ENCODE measurements at places on chromosomes 13 and 19.
A peak's percentile ranks its signal among the peaks of the same experiment; 100 is the strongest.

DNA sequence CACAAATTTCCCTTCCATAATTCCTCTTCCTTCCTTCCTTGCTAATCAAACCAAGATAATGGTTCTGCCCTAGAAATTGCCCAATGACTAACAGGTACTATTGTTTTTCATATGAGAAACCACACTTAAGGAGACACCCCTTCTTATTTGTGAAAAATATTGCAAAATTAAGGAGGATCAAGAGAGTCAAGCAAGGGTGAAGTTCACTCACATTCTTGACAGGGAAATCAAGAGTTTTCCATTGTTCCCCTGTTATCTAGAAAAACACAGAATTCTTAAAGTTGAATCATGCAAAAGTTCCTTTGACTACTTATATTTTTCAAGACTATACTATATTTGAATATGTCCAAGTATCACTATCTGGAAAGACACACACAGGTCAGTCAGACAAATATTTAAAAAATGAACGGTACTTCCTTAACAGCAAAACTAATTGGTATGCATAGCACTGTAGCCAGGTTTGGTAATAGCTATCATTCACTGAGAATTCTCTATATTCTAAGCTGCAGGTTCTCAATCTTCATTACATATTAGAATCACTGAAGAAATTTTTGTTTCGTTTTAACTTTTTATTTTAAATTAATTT lies 897.2 kb downstream of the DIAPH3 start:
- DNase-seq, result no peak

DNA sequence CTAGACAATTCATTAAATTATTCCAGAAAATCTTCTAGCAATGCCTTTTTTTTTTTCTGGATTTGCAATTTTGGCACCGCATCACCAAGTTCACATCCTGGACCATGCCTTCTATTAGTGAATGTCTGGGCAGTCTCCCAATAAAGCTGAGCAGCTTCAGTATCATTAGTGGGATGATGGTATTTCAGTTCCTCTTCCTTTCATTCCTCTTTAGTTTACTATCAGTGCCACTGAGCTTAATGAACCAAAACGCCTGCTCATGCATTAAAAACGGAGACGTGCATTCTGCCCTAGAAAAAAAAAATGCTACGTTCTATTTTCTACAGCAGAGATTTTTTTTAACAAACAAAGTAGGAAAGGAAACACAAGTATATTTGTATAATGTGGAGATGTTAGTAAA lies 343.0 kb downstream of the PCDH9 start:
- DNase-seq, result no peak

DNA sequence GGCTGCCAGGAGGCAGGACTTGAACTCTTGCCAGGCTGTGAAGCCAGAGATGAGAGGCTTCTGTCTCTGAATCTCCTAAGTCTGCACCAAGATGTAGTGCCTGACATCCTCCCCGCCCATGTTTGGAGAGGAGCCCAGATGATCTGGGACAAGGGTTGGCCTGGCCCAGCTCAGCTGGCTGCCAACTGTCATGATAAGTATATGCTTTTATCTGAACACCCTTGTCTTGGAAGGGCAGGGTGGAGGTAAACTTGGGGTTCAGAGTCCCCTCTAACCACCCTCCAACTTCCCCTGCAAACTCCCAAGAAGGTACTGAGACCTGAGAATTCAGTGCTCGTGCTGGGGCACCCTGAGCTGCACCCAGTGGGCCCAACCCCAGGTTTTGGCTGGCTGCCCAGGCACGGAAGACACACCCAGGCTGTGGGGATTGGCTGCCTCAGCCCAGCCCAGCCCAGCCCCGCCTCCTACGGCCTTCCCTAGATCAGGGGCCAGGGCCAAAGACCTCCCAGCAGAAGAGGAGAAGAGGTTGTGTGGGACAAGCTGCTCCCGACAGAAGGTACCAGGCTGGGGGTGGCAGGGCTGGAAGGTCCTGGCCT lies at the start of gene CYP4F12:
TSS of gene CYP4F12 (plus strand) at position 508 of the 596 bp plus-strand sequence. CDS start 443 bp downstream, outside the sequence.
- peak; percentile 13 for DNase-seq

DNA sequence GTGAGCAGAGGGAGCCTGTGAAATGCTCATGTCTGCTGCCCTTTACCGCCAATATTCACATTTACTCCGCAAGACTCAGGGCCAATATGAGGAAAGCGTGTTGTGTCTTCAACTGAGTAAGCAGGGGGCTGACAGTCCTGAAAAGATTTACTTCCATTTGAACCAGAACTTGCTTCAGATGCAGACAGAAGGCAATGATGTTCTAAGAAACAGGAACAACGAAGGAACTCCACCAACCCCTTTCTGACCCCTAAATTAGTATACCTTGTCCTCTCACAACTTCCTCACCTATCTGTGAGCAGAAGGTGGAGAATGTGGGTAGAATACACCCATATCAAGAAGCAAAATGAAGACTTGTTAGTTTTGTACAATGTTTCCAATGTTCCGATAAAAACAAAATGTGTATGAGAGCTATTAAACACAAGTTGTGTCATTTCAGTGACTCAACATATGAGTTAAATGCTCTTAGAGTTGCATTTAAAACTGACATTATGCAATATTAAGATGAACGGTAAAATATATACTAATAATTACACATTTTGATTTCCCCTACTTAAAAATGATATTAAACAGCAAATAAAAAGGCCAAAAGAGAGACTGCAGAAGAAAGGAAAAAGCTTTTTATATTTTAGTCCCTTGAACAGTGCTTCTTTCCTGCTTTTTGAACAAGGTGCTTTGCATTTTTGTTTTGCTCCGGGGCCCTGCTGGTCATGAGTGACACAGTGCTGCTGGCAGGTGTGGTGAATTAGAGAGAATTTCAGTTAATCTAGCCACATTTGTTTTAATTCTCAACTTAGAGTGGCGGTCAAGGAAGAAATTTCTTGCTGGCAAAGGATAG lies 16.0 kb downstream of the TMEM272 start:
- no peak for DNase-seq

DNA sequence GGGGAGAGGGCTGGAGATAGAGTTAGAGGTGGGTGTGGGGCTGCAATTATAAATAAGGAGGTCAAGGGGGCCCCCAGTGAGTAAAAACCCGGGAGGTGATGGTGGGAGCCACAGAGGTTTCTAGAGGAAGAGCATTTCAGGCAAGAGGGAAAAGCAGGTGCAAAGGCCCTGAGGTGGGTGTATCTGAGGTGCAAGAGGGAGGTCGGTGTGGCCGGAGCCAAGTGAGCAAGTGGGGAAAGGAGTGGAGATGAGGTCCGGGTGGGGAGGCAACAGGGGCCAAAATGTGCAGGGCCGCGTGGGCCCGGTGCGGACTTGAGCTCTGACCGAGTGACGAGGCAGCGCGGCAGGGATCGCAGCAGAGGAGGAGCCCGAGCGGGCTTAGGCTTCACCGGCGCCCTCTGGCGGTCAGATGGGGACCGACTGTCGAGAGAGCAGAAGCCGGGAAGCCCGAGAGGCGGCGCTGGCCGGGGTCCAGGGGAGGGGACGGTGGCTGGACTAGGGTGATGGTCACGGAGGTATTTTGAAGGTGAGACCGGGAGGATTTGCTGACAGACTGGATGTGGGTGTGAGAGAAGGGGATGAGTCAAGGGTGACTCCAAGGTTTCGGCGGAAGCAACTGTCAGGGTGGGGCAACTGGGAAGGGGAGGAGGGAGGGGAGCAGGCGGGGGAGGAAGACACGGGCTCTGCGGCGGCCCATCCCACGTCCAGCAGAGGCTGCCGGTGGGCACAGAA lies 17.7 kb upstream of the SPACA4 start:
- peak; percentile 88 for DNase-seq

DNA sequence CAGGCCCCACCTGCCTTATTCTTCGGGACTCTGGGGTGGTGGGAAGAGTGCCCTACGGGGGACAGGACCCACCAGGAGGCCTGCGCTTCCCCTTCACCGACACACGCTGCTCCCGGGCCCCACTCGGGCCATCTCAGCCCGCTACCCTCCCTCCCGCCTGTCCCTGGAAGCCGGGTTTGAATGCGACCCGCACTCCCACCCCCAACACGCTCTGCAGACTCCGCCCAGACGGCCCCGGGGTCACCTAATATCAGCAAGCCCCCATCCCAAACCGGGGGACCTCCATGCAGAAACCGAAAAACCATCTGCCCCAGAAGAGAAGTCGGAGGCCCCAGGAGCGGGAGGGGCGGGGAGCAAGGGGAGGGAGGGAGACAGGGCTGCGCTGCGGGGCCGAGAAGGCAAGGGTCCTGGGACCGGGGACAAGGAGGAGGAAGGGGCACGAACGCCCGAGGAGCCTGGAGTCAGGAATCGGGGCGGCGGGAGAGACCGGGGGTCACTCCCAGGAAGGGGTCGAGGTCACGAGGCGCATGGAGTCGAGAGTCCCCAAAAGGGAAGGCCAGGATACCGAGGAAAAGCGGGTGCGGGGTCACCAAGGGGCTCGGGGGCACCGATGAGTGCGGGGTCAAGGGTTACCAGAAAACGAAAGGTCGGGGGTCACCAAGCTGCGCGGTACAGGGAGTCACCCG lies 766 bp downstream of the SBNO2 start:
- DNase-seq, result no peak

GRCh38 chr13:91123456-91124127 lies 223.9 kb upstream of the MIR17HG start:
- DNase-seq, result no peak

- DNase-seq, result no peak
Measured at GRCh38 chr13:59743195-59743594, 420.5 kb downstream of the DIAPH3 start.

DNA sequence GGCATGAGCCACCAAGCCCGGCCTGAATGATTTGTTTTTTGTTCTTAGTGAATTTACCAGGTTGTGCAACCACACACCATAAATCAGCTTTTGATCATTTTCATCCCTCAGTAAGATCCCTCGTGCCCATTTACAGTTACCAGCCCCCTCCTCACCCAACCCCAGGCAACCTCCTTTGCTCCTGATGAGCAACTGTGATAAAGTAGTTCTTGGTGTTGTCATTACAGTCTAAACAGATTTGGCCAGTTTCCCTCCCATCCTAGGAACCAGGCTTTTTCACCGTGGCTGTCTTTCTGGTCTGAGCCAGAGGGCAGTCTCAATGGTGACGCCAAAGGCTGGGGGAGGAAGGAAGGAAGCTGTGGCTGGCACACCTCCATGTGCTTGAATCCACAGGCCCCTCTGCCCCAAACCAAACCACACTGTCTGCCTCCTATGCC lies 61.2 kb upstream of the WDFY2 start:
- no peak for DNase-seq

GRCh38 chr13:94247890-94248289 lies 231.6 kb downstream of the DCT start:
- no peak for DNase-seq

- DNase-seq, result no peak
Measured at GRCh38 chr13:109024611-109025010, 395.2 kb downstream of the MYO16 start.

- peak; percentile 17 for DNase-seq
Measured at GRCh38 chr13:77429320-77430142, 102.6 kb upstream of the MYCBP2 start.

- DNase-seq, result no peak
Measured at GRCh38 chr13:35293579-35294226, 182.8 kb downstream of the MAB21L1 start.

DNA sequence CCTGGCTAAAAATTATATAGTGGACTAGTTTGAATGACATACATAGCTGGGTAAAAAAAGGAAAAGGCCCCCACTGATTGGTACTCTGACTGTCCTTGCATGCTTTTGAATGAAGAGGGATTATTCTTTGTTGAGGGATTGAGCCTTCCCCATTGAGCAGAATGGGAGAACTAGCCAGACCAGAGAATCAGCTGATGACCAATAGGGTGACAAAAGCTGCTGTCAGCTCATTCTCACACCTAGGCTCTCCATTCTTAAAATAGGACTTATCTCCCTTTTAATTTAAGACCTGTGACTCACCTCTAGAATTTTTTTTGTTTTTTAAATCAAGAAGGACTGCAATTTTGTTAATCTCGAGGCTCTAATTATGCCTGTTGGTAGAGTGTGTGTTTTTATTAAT lies 79.3 kb downstream of the CRYL1 start:
- DNase-seq, result no peak

DNA sequence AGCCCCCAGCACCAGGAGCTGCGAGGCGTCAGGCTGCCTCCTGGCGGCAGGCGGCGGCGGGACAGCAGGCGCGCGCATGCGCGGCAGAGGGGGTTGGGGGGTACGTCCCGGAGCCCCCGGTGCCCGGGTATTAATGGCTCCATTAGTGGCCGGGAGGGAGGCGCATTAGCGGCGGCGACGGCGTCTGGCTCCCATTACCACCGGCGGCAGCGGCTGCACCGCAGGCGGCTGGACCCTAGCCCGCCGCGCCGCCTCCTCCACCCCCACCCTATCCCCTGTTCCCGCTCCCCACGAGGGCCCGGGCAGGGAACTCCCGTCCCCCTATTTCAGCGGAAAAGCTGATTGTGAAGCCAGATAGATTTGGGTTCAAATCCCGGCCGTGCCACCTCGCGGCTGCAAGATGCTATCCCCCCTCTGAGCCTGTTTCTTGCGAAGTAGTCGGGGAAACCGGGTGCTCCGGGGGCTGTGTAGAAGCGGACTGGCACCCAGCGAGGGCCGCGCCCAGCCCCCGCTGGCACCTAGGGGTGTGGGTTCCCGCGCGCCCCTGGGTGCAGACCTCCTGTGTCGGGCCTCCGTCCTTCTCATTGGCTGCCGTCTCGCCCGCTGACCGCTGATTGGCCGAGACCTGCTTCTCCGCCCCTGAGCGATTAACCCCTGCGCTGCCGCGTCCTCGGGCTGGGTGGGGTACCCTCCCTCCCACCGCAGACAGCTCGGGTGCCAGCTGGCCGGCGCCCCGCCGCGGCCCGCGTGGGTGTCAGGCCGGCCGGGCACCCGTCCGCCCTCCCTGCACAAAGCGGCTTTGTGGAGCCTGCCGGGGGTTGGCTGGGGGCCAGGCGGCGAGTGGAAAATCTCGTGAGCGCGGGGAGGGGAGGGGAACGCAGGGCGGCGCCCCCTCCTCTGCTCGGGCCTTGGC lies 11.1 kb downstream of the CIC start:
- peak; percentile 62 for DNase-seq

DNA sequence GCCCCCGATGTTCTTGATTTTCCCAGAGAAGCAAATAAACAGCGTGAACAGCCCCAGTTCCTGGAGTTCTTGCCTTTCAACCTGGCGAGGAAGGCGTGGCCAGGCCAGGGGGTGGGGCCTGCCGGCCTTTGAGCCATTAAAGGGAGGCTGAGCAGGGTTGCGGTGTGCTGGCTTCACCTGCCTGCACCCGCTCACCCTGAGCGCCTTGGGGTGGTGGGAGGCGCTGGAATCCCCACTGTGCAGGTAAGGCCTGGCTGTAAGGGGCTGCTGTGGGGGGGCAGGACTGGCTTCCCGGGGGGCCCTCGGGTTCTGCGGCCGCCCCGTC lies 2.7 kb upstream of the MISP start:
- DNase-seq, result no peak

DNA sequence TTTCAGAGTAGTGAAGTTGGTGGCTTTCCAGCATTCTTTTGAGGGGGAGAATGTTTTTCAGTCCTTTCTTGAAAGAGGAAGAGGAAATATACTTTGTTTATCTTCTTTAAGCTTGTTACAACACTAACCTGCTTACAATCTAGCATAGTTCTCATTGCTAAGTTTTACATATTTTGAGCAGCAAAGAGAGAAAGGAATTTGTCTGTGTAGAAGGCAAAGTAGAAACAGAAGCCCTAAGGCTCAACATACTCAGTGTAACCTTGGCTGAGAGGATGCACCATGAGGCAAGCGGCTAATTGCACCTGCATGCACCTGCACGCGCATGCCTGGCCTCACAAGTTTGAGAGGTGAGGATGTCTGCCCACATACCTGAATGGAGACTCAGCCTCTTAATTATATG lies 2.2 kb downstream of the FRY start:
- no peak for DNase-seq
